ENCODE measurements at places on chromosomes 1 and 21. TPM values are rescaled to one million over a fixed set of nuclear protein-coding genes. Genes with fewer than 3 reads are reported as not detected.

LINGO4 gene
- total RNA-seq, result not detected

MAEL gene
- not detected for total RNA-seq

PM20D1 gene
- 0.19 TPM for total RNA-seq

SSR2 gene
- 152 TPM for total RNA-seq

DNA sequence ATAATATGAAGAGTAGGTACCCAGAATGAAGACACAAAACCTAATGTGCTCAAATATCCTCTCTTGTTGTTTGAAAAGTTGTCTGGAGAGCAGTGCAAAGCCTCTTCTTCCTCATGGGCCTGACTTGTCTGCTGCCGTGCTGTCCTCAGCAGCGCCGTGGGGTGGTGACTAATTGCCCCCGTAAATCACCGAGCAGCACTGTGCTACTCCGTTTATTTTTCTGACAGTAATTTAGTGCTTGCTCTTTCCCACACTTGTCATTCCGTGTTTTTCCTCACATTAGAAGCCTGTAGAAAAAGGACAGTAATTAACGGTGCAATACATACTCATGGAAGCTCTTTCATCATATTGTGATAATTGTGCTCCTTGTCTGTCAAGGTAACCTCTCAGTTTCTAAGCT is 114.8 kb upstream of the BARHL2 start:
- no peaks in the 10 kb centered on the region for H3K4me1 ChIP-seq
- no peaks in the 10 kb centered on the region for H3K27me3 ChIP-seq
- H3K27ac ChIP-seq, result no peak overlapping the region
- H3K4me3 ChIP-seq, result no peak overlapping the region

GRCh38 chr1:13908128-13908527 is 208.1 kb downstream of the PRDM2 start:
- no peak for DNase-seq
- H3K27me3 ChIP-seq, result no peaks in the 10 kb centered on the region
- H3K36me3 ChIP-seq, result no peaks in the 10 kb centered on the region
- H3K4me3 ChIP-seq, result no peak overlapping the region
- H3K27ac ChIP-seq, result no peak overlapping the region

Data from aorta (tissue), 5 donors.